ENCODE measurements at places on chromosomes 6 and 20.

DNA sequence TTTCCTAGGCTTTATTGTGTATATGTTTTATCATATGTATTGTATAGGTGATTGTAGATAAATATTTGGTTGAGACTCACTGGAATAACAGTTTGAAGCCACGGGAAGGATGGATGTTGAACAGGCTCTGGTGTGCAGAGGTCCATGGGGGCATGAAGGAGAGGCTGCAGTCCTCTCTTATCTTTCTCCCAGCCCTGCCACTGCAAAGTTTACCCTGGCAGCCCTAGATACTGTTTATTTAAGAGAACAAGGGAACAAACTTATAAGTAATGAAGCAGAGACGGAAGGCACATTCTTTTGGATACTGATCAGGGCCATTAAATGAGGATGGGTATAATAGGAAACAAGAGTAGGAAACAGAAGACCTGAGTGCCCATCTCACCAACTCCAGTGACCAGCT is 103.6 kb upstream of the SCGN start:
- DNase-seq: no peak

GRCh38 chr20:36110994-36111393 is 43.5 kb upstream of the EPB41L1 start:
- DNase-seq: no peak

DNA sequence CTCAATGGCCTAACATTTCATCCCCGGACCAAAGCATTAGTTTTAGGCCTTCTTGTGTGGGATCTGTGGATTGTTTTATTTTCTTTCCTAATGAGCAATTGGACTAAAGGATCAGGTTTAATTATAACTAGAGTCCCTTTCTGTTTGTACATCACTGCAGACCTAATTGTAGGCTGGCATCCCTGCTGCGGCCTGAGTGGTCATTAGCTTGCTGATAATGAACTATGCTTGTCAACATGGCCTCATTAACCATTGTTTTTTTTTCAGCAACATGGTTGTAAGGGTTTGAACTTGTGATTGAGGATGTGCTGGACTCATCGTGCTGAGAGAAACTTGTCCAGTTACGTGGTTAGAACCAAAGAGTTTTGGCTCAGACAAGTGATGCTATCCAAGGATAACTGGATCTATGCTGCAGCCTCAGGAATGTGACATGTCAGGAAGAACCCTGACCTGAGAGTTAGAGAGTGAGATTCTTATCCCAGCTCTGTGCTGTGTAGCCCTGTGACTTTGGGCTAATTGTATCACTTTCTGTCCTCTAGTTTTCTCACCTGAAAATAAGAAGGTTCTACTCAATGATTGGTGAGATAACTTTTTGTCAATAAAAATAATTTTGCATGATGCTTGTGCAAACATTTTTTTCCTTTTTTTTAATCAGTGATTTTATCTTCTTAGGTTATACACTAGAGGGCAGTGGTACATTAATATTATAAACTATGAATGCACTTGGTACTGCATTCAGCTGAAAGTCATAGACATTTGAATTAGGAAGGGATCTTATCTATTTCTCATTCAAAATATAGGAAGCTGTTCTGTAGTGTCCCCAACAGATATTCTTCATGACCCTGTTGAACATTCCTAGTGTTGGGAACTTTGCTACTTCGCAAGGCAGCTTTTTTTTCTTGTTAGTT is 140.9 kb downstream of the RNF144B start:
- no peak for DNase-seq

GRCh38 chr20:6827472-6827871 is 60.0 kb downstream of the BMP2 start:
- DNase-seq: no peak

GRCh38 chr6:7568021-7568420 is 22.0 kb upstream of the SNRNP48 start:
- no peak for DNase-seq

DNA sequence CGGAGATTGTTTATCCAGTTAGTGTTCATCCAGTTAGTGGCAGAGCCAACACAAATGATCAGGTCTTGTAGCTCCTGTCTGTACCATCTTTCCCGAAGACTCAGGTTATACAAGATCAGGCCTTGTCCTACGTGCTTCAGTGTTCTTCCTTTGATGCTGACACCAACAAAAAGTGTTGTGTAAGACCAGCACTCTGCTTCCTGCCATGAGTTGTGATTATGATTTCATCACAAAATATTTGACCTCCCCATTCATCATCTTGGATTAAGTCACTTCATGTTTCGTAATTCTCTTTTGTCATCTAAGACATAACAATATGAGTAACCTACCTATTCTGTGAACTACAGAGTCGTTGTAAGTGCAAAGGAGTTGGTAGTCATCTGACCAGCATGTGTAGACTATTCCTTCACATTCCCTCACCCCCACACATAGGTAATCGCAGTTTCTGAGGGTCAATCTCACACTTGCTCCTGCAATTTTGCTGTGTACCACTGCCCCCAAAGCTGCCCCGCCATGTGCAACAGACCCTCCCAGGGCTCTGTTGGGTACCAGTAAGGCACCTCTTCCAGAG is 135.6 kb upstream of the SLC22A23 start:
- DNase-seq: no peak

GRCh38 chr6:132252113-132252512 is 149.2 kb downstream of the MOXD1 start:
- DNase-seq: no peak

DNA sequence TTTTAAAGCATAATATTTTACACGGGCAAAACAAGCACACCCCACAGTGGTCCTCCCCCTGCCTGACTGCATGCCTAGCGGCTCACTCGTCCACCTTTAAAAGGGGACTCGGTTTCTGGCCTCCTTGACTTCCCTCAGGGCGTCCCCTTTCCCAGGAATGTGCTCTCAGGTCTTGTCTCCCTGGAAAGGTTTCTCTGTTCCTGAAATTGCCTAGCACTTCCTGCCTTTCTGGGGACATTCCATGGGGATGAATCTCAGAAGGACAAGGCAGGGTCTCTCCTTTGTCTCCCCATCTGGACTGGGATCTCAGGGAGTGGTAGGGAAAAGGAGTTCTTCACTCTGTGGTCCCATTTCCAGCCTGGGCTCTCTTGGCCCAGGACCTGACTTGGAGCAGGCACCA is 4.9 kb downstream of the TCF15 start:
- no peak for DNase-seq

DNA sequence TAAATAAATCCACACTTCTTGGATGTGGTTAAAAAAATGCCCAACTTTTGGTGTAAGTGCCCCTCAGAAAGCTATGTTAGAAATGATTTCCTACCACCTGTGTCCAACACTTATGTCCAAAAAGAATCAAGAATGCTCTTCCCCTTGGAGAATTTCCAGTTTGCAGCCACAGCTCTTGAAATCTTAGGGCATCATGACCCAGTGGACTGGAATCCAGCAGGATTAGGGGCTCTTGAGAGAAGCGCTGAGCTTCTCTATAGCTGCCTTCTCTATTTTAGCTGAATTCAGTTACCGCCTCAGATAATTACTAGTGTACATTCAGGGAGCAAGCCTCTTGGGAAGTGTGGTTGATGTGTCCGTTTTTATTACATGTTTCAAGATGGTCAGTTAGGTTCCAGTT is 2.5 kb downstream of the PHACTR1 start:
- no peak for DNase-seq

DNA sequence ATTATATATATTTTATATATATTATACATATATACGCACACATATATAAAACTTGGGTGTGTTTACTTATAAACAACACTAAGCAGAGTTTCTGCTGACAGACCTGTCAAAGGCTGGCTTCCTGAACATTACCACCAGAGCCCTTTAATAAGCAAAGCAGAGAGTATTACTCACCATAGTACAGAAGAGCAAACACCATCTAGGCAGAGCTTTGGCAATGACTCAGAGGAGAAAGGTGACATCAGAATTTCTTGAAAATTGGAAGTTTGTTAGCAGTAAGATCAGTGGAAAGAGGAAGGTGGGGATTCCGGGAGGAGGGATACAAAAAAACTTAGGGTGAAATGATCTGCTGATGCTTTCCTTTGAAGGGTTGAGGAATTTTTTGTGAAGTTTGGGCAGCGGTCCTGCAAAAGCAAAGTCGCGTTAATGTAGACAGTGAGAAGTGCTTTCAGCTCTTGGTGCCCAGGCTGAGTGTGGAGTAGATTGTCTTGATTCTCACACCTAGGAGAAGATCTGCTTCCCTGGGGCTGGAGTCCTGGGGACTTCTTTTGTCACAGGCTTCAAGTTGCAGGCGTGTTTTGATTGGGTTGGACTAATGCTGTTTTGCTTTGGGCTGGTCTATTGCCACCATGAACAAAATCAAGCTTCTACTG is 109.6 kb upstream of the BACH2 start:
- no peak for DNase-seq

DNA sequence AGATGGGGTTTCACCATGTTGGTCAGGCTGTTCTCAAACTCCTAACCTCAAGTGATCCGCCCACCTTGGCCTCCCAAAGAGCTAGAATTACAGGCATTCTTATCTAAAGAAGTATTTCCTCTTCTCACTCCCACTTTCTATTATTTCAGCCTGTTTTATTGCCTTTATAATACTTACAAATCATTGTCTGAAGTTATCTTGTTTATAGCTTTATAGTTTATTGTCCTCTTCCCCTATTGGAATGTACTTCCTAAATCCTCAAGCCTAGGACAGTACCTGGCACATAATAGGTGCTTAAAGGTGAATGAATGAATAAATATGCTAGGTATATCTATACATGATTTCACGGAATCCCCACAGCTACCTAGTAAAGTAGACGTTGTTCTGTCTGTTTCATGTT is 37.8 kb upstream of the RNF182 start:
- no peak for DNase-seq

GRCh38 chr20:48771542-48771941 is 56.3 kb downstream of the PREX1 start:
- DNase-seq: no peak

GRCh38 chr6:170023620-170024521 is 267.0 kb downstream of the DLL1 start:
- no peak for DNase-seq

- no peak for DNase-seq
Observed at GRCh38 chr6:83928286-83928685, 68.8 kb downstream of the CYB5R4 start.

DNA sequence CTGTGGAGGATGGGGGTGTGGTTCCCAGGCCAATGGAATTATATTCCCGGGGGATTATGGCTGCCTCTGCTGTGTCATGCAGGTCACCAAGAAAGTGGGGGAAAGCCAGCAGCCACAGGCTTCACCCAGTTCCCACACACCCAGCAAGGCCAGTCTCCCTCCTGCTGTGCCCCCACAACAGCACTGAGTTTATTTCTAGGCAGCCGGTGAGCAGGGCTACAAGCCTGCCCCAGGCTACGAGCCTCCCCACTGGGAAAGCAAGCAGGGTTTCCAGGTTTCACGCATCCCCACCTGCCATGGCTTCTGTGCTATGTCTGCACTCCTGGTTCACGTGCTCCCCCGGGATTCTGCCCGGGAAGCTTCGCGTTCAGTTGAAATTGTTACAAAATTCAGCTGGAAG is 72.6 kb downstream of the ERMARD start:
- no peak for DNase-seq

DNA sequence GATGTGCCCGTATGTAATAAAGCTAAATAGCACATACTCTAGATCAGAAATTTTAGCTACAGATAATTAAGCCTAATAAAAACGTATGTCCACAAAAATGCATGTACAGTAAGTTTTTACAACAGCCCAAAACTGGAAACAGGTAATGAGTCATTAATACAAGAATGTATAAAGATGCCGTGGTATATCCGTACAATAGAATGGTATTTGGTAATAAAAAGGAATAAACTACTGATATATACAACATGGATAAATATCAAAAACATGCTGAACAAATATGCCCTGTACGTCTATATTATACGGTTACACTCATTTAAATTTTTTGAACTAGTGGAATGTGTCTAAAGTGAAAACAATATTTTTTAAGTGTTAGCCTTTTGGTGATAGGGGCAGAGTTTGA is 128.2 kb upstream of the ADGRB3 start:
- no peak for DNase-seq

- DNase-seq: no peak
Observed at GRCh38 chr6:119467488-119468081, 118.0 kb upstream of the MAN1A1 start.

- no peak for DNase-seq
Observed at GRCh38 chr6:2184700-2185455, 60.5 kb downstream of the GMDS start.

DNA sequence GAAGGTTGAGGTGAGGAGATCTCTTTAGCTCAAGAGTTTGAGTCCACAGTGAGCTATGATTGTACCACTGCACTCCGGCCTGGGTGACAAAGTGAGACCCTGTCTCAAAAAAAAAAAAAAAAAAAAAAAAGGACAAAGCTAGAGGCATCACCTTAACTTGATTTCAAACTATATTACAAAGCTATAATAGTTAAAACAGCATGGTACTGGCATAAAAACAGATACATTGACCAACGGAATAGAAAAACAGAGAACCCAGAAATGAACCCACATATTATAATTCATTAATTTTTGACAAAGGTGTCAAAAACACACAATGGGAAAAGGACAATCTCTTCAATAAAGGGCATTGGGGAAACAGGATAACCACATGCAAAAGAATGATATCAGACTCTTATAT is 50.8 kb upstream of the MBOAT1 start:
- DNase-seq: no peak

DNA sequence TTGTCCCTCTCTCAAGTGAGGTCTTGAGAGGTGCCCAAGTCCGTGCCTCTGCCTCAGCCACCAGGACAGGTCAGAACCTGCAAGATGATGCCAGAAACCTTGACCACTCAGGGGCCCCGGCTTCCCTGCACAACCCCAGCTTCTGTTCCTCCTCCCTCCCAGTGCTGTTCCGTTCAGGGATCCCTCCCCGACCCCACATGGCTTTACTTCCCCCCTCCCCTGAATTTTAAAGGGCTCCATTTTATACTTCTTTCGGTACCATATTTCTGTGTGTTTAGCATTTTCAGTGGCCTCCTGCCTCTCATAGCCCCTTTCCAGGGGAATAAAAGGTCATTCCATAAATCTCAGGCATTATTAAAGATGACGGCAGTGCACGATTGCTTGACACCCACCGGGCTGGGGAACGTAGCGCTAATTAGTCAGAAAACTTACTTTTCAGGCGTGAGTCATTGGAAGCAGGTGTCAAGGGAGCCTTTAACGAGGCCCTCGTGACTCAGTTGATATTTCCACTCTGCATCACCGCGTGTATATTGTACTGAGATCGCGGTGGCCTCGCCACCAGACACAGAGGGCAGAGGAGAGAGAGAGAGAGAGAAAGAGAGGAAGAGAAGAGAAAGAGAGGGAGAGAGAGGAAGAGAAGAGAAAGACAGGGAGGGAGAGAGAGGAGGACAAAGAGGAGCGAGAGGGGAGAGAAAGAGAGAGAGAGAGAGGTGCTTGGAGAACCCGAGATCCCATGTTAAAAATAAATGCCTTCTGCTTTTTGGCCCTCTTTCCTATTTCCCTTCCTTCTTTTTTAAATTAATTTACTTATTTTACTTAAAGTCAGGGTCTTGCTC is 21.3 kb downstream of the KCNG1 start:
- DNase-seq: no peak

- DNase-seq: no peak
Observed at GRCh38 chr6:35718911-35719381, 17.9 kb upstream of the ARMC12 start.

DNA sequence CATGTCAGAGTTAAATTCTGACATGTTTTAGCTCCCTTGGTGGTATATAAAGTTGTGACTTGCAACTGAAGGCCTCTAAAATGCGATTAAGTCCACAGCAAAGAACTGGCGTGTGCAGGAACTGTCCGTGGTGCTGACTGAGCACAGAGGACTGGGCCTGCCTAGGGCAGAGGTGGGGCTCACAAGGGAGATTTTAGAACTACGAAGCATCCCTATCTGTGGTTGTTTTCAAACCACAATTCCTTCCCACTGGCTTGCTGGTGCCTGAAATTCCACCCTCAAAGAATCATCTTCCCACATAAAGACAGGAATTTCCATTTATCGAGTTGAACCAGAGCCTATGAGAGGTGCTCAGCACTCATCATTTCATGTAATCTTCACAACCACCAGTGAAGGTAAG is 30.1 kb downstream of the RIMS4 start:
- peak; percentile 15 for DNase-seq

Measured in activated CD8-positive, alpha-beta memory T cell treated with anti-CD3 and anti-CD28 coated beads for 1 hour (primary cell).